ENCODE measurements at places on chromosomes 4 and X.
A peak's percentile ranks its signal among the peaks of the same experiment; 100 is the strongest.

DNA sequence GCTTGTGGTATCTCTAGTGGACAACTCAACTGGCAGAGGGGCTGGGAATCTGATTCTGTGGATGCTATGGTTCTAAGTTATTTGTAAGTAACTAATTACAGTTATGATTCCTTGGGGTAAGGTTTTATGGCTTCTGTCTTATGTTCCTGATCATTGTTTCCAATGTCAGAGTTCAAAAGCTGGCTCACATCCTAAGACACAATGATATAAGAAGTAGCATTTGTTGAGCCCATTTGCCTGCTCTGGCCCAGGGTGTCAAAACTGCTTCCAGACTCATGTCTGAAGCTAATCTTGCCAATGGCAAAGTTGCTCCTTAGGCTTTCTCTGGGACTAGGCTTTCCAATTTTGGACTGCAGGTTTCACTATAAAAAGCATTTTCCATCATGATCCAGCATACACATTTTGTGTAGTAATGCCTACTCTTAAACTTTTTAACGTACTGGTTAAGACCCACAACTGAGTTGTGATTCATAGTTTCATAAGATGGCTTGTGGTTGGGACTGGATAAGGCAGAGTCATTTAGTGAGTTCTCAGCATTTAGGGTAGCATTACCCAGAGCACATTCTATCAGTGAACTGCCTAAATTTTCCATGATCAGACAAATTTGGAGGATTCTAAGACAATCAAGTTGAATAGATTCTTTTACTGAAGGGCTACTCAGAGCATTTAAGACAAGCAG is 50.0 kb downstream of the CCNI start:
- DNase-seq, result no peak

- no peak for DNase-seq
Measured at GRCh38 chrX:101442085-101442484, 34.1 kb downstream of the HNRNPH2 start.

DNA sequence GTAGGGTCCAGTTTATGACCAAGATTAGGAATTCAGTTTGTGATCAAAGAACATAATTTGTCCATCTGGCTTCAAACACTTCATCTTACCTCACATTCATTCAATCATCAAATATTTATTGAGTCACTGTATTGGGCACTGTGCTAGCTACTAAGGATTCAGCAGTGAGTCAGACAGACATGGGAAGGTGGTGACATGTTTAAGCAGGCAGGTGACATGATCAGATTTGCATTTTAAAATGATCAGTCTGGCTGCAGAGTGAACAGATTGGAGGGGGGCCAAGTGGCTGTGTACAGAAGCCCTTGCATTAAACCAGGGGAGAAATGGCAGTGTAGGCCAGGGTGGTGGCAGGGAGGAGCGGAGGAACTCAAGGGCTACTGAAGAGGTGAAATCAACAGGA is 25.1 kb upstream of the APLN start:
- no peak for DNase-seq

DNA sequence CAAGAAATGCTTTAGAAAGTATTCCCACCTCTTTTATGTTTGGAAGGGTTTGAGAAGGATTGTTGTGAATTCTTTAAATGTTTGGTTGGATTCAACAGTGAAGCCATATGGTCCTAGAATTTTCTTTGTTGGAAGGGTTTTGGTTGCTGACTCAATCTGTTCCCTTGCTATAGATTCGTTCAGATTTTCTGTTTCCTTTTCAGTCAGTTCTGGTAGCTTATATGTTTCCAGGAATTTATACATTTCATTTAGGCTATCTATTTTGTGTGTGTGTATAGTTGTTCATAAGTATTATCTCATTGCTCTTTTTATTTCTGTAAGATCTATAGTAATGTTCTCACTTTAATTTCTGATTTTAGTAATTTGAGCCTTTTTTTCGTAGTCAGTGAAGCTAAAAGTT is 114.4 kb downstream of the MSN start:
- no peak for DNase-seq

- no peak for DNase-seq
Measured at GRCh38 chr4:181161669-181162068, 1081.5 kb upstream of the TENM3 start.

DNA sequence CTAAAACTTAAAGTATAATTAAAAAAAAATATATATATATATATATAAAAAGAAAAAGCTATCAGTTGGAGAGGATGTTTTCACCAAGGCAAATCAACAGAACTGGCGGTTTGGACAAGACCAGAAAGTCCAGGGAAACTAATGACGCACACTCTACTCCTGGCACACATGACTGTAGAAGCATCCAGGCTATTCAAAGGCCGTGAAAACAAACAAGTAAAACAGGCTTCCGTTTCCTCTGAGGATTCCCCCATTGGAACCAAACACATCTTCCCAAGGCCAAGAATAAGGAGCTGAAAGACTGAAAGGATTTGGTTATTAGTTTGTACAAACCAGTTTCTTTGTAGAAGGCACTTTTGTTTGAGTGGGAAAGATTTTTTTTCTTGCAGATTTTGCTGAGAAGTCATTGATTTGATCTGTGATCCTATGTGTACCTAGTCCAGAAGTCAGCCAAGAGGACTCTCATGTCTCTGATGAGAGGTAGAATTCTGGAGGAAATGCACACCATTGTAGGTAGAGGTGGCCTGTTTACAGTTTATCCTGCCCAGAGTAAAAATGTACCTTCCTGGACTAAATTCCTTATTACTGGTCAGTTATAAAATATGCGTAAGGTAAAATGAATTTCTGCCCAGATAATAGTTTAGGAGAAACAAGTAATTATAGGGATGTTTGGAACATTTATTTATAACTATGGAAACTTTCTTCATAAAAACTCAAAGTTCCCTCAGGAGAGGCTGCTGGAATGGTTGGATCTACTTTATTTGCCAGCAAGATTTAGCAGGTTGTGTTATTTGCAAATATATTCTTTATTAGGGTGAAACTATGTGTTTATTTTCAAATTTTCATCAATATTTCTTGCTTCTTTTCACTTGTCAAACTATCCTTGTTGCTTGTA is 66.5 kb downstream of the DMP1 start:
- DNase-seq, result no peak

GRCh38 chrX:17750436-17750835 is 13.1 kb downstream of the SCML1 start:
- no peak for DNase-seq

DNA sequence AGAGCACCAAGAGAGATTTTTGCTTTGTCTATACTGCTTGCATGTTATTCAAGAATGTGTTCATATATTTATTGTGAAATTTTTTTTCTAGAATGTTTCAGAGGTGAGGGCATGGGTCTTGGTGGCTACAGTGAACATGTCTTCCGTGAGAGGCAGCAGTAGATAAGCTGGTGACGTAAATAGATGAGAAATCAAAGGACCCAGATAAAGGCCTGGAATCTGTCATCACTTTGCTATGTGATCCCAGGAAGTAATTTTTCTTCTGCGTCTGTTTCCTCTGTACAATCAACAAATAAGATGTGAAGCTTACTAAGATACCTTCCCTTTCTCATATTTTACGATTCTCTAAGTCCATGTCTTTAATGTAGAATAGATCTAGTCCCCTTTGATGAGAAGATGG is 129.1 kb downstream of the COL4A6 start:
- DNase-seq, result peak; percentile 66

- peak; percentile 44 for DNase-seq
Measured at GRCh38 chr4:24488399-24489164, 95.8 kb downstream of the DHX15 start.

DNA sequence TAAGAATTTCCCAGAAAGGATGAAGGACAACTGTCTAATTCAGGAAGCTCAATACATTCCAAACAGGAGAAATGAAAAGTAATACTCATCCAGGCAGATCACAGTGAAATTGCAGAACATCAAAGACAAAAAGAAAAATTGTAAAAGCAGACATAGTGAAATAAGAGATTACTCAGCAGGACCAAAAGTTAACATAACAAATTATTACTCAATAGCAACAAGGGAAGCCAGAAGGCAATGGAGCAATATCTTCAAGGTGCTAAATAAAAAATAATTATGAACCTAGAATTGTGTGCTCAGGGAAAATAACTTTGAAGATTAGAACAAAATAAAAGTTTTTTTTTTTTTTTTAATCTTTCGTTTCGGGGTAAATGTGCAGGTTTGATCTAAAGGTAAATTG is 30.5 kb upstream of the ENPP6 start:
- DNase-seq, result no peak

- no peak for DNase-seq
Measured at GRCh38 chr4:26044524-26044923, 130.5 kb downstream of the SMIM20 start.

- no peak for DNase-seq
Measured at GRCh38 chrX:38400389-38400910, 48.0 kb downstream of the OTC start.

DNA sequence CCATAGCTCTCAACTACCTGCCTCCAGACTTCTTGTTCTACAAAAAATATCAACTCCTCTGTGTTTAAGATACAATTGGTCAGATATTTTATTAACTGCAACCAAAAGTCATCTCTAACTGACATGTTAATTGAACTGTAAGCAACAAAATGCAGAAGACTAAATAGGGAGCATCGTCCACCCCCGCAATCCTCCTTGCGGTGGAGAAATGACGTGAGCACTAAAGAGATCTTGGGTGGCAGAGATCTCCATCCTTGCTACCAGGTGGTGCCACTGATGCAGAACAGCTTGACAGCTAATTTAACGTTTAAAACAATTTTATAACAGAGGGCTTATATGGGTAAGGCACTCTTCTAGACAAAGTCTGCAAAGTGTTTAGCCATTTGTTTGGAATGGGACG is 164.4 kb upstream of the FTHL17 start:
- DNase-seq, result no peak

DNA sequence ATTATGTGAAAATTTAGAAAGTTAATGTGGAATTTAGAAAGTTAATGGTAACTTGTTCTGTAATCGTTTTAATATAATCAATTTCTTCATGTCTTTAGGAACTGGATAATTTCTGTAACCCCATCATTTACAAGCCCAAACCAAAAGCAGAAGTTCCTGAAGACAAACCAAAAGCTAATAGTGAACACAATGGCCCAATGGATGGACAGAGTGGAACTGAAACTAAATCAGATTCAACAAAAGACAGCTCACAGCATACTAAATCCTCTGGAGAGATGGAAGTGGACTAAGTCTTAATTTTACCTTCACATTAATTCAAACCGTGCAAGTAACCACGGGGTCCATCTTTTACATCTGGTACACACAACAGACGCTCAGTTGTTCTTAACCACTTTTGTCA is 48.1 kb upstream of the PLK4 start:
- no peak for DNase-seq

GRCh38 chrX:39112143-39112542 is 310.9 kb downstream of the MID1IP1 start:
- DNase-seq, result no peak

GRCh38 chr4:102759831-102760644 is 730 bp downstream of the MANBA start:
- peak; percentile 32 for DNase-seq

Data from HepG2 (cell line).